AG04450 (cell line): ENCODE measurements at places on chromosomes 11 and 22.

GRCh38 chr11:27060816-27061460, 20.3 kb downstream of the BBOX1 start:
- no peak for DNase-seq

DNA sequence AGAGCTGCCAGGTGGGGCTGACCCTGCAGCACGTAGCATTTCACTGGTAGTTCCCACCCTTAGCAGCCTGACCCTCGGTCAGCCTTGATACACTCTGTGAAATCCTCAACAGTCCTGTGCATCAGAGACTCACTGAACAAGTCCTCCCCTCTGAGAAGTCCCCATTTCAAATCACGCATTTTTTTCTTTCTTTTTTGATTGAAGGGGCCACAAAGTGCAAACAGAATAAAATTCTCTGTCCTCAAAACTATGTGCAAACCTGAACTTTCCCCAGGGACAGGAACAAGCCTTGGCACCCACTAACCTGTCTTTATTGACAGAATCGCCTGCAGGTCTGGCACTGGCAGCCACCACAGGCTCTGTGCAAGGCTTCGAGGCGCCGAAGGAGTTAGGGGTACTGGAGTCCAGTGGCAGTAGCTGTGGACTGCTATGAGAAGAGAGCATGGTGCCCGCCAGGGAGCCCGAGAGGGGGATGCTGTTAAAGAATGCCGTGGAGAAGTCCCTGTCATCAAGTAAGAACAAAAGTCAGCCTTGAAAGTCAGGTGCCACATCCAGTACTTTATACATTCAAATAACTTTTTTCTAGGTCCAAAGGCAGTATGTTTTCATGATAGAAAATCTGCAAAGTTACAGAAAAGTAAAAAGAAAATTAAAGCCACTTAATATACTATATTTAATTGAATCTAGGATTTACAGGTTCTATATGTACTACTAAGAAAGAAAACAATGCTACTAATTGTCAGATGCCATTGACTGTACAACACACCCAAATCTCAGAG, 53.8 kb downstream of the HIRA start:
- DNase-seq, result no peak

GRCh38 chr11:33667819-33668467, 32.7 kb downstream of the C11orf91 start:
- DNase-seq, result no peak

GRCh38 chr11:76348348-76348747, 32.6 kb downstream of the THAP12 start:
- DNase-seq, result no peak

DNA sequence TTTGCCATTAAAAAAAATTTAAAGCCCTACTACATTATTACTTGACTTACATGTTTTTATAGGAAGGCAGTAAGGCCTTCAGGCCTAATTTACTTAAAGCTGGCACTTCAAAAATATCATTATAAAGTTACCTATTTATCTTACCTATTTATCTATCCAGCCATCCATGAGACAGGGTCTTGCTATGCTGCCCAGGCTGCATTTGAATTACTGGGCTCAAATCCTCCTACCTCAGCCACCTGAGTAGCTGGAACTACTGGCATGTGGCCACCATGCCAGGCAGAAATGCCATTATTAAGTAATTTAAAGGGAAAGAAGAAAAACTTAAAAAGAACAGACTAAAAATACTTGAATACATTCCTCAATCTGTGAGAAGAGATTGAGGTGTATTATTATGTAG, 60.3 kb upstream of the CLNS1A start:
- DNase-seq, result no peak

- no peak for DNase-seq
Observed at GRCh38 chr11:57652662-57653061, 3.0 kb upstream of the YPEL4 start.

GRCh38 chr22:38833061-38833460, 10.8 kb downstream of the NPTXR start:
- no peak for DNase-seq

DNA sequence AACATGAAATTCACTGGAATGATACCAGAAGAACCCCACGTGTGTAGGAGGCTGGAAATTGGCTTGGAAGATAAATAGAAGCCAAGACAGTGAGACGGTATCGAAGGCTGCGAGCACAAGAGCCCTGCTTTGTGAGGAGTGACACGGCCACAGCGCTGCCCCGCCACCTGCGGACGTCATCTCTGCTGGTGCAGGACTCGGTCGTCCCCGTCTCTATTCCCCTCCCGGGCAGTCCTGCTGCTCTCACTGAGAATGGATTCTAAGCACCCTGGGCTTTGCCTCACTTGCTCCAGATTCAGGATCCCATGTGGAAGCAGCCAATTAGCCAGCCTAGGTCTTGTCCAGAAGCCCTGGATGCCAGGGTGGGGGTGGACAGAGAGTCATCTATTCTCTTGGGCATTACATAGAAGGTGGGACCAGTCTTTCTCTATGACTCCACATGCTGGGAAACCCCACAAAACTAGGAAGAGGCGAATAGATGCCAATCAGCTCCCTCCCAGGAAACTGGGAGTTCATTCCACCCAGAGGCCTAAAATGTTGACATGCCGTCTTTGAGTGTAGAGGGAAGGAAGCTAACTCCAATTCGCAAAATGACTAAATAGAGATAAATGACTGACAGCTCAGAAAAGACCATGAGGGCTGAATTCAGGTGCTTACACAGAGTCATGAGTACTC, 25.1 kb downstream of the APOL3 start:
- no peak for DNase-seq
